ENCODE measurements at places on chromosomes 11 and 22.

DNA sequence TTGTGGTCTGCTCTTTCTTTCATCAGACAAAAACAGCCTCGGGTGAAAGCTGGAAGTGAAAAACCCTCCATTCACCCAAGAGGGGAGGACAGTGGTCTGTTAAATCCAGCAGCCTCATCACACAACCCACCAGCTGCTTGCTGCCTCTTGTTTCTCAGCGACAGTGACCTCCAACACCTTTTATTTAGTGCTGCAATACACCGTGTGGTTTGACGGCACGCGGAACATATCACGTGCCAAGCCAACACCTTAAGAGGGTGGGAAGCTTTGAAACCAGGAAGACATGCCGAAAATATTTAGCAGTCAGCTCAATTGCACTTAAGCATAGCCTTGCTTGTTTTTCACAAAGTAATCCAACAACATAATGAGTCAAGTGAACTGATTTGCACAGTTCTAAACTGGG lies 39.8 kb upstream of the POGLUT3 start:
- no peak for DNase-seq

DNA sequence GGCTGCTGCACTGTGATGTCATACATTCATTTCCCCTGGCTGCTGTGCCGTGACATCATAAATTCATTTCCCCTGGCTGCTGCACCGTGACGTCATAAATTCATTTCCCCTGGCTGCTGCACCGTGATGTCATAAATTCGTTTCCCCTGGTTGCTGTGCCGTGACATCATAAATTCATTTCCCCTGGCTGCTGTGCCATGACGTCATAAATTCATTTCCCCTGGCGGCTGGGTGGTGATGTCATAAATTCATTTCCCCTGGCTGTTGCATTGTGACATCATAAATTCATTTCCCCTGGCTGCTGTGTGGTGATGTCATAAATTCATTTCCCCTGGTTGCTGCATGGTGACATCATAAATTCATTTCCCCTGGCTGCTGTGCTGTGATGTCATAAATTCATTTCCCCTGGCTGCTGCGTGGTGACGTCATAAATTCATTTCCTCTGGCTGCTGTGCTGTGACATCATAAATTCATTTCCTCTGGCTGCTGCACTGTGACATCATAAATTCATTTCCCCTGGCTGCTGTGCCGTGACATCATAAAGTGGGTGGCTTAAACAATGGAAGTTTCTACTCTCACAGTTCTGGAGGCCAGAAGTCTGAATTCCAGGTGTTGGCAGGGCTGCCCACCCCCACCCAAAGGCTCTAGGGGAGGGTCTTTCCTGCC lies 301.1 kb downstream of the SHANK2 start:
- no peak for DNase-seq

DNA sequence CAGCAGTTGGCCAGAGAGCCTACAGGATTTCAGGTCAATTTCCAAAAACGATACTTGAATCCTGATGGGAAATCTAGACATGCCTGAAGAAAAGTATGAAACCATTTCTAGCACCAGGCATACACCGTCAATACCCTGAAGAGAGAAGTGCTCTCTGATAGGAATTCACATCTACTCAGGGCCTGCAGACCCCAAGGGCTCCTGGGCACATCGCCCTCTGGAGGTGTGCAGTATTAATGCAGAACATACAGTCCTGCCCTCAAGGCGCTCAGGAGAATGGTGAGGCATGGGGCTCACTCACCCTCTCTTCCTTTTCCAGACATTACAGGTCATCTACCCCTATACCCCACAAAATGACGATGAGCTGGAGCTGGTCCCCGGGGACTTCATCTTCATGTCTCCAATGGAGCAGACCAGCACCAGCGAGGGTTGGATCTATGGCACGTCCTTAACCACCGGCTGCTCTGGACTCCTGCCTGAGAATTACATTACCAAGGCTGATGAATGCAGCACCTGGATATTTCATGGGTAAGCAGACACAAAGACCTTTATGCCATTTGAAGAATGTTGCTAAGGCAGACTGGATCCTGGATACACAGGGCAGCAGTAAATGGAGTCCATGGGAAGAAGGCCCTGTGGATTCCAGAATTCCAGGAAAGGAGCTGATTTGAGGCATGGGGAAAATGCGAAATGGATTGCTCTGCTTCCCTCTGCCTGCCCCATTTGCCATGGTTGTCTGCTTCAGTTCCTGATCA lies 49.3 kb upstream of the CRTAM start:
- no peak for DNase-seq

DNA sequence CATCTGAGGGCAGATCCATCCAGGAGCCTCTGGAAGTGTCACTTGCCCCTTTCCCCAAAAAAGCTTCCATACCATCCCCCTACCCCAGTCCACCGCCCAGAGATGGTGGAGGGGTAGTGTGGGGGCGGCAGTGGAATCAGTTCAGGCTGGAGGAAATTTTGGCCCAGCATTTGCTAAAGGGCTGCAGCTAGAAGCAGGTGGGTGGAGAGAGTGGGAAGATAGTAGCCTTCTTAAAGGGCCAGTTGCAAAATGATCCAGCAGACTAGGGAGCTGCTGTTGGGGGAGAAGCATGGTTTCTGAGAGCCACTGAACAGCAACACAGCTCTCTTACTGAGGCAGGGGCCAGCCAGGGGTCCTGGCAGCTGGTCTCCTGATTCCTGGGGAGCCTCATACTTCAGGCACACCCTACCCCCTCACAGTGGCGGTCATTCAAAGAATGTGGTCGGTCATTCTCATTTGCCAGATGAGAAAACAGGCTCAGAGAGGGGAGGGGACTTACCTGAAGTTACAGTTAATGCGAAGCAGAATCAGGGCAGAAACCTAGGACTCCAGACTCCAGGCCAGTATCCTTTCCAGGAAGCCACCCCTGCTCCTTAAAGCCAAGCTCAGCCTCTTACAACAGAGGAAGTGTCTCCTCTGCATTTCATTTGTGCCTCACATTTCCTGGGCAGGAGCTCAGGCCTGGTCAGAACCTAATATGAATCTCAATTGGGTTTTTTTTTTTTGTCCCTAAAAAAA lies 5.4 kb downstream of the SEC14L2 start:
- no peak for DNase-seq

DNA sequence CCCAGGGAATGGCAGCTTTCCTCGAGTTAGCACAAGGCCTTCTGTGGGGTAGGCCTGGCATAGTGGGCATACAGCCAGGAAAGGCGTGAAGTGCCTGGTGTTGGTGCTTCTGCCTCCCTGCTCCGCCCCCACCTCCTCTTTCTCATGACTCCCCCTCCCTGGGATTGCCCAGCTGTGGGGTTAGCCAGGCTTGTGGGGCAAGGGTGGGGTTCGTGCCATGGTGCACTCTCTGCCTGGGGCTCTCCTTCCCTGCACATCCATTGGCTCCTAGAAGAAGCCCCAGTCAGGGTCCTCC lies 236.8 kb upstream of the NCAM1 start:
- no peak for DNase-seq

GRCh38 chr11:73139476-73140198 lies 2.5 kb downstream of the FCHSD2 start:
- no peak for DNase-seq

DNA sequence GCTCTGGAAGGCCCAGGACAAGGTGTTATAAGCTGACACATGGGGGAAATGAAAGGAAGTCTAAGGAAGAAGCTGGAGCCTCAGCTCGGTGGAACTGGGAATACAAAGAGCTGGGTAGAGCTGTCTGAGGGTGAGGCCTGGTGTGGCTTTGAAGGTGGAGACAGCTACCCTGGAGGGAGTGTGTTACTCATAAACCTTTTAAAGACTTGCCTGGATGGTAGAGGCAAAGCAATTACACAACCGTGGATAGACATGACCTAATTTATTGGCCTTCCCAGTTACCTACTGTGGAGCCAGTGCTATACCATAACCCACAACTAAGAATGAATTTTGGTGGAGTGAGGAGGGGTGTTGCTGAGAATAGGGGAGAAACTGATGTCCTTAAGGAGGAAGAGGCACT lies 22.6 kb downstream of the EXPH5 start:
- no peak for DNase-seq

DNA sequence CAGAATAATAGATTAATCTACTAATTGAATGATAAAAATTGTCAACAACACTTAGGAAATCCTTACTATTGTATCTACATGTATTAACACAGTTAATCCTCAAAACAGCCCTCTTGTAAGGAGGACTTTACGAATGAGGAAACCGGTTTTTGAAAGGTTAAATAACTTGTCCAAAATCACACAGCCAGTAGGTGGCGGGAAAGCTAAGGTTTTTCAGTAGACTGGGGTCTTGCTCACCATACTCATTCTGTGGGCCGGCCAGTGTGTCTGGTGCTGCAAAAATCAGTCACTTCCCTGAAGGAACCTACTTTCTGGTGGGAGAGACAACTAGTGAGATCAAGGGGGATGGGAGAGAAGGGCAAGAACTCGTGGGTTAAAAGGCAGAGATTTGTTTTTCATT lies 3.8 kb downstream of the DCPS start:
- DNase-seq: no peak

- no peak for DNase-seq
These were observed 97.3 kb downstream of the PDHX start for GRCh38 chr11:35013514-35014233.

GRCh38 chr11:102632026-102632425 lies 6.9 kb upstream of the MMP20 start:
- DNase-seq: no peak

DNA sequence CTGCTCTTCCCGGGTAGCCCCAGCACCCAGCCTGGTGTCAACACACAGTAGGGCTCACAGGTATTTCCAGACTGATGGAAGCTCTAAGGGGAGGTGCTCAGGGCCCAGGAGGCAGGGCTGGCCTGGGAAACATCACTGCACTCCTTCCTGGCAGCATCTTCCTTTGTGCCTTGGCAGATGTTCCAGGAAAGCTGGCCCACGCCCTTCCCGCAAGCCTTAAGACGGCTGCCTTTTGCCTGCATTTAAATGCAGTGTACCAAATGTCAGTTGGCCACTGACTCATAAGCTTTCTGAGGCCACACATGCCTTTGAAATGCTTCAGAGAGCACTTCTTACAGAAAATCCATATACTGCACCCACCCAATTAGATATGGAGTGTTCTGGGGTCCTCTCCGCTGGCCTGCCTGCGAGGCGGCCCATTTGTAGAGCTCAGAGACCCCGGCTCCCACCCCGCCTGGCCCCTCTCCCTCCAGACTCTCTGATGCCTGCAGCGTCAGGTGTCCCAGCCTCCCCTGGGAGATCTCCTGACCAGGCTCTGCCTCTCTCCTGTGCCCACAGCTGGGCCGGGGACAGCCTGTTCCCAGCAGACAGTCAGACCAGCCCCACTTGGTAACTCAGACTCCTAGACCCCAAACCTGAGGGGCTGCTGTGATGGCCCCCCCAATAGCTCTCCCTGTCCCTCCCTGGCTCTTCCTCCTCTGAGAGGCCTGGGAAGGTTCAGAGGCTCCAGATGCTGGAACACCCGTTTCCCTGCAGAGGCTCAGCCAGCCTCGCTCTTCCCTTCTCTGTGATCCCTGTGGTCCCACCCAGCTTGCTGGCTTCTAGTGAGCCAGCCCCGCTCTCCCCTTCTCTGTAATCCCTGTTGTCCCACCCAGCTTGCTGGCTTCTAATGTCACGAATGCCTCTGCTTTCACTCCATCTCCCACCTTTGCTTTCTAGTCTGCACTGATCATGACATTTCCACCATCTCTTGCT lies 47.6 kb upstream of the THY1 start:
- DNase-seq: no peak

DNA sequence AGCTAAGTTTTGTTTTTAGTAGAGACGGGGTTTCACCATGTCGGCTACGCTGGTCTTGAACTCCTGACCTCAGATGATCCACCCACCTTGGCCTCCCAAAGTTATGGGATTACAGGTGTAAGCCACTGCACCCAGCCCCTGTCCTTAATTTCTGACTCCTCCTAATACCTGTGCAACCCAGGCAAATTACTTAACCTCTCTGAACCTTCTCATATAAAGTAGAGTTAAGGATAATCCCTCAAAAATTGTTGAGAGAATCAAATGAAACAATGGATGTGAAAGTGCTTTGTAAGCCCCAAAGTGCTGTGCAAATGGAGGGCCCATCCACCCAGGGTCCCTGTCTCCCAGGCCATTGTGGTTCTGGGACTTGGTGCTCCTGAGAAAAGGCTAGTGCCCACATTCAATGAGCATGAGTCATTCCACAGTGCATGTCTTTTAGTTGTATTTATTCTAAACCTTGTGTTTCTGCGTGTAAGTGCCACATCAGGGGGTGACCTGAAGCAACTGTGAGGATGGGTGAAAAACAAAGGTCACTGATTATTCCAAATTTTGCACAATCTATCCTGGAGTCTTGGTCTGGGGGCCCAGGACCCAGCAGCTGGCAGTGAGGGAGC lies 61.4 kb upstream of the PTPRJ start:
- DNase-seq: no peak

DNA sequence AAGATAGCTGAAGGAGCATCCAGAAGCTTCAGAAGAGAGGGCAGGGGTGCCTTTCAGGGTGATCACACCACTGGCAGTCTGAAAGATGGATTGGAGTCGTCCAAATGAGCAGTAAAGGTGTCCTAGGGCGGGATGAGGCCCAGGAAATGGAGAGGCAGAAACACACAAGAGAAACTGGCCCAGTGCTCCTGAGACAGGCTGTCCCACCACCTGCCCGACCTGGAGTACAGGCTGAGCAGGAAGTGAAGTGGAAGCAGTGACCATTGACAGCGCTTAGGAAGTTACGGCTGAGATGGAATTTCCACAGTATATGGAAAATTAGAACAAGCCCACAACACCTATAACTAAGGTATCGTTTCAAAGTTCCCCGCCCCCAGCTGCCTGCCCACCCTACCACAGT lies 16.1 kb downstream of the EIF3F start:
- DNase-seq: no peak

DNA sequence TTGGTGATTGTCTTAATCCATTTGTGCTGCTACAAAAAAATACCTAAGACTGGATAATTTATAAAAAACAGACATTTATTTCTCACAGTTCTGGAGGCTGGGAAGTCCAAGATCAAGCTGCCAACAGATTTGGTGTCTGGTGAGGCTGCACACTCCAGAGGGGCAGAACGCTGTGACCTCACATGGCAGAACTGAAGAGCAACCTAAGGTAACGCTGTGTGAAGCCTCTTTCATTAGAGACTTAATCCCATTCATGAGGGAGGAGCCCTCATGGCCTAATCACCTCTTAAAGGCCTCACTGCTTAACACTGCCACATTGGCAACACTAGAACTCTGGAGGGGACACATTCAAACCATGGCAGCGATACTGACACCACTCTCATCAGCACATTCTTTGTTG lies 42.7 kb upstream of the BIRC3 start:
- DNase-seq: no peak

GRCh38 chr22:32717337-32718240 lies 83.9 kb upstream of the TIMP3 start:
- DNase-seq: no peak

DNA sequence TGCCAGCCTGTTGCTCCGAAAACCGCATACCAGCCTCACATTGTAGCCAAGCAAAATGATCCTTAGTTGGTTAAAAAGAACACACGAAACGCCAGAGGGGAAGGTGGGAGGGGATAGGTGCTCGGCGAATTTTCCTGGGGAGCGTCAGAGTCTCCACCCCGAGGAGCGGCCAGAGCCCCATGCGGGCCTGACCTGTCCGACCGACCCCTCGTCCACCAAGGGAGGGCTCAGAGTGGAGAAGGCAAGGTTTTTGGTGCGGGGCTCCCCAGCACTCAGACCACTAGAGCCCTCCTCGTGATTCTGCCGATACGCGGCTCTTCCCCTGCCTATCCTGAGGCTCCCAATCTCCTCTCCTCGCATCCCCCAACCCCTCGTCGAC lies 39.6 kb downstream of the DIXDC1 start:
- DNase-seq: no peak

All from cerebellar nuclear complex (tissue), 1 donor.